Activated naive CD4-positive, alpha-beta T cell treated with anti-CD3 and anti-CD28 coated beads for 36 hours (primary cell): ENCODE measurements at places on chromosomes 7 and 10.
A peak's percentile ranks its signal among the peaks of the same experiment; 100 is the strongest.

- H3K27ac ChIP-seq: no peak overlapping the region
- no peaks in the 10 kb centered on the region for H3K4me1 ChIP-seq
- H3K27me3 ChIP-seq: no peaks in the 10 kb centered on the region
- DNase-seq: no peak
- H3K36me3 ChIP-seq: peaks cover 12% of the 10 kb centered on the region
Observed at GRCh38 chr10:13291821-13292773, 7.8 kb downstream of the PHYH start.

DNA sequence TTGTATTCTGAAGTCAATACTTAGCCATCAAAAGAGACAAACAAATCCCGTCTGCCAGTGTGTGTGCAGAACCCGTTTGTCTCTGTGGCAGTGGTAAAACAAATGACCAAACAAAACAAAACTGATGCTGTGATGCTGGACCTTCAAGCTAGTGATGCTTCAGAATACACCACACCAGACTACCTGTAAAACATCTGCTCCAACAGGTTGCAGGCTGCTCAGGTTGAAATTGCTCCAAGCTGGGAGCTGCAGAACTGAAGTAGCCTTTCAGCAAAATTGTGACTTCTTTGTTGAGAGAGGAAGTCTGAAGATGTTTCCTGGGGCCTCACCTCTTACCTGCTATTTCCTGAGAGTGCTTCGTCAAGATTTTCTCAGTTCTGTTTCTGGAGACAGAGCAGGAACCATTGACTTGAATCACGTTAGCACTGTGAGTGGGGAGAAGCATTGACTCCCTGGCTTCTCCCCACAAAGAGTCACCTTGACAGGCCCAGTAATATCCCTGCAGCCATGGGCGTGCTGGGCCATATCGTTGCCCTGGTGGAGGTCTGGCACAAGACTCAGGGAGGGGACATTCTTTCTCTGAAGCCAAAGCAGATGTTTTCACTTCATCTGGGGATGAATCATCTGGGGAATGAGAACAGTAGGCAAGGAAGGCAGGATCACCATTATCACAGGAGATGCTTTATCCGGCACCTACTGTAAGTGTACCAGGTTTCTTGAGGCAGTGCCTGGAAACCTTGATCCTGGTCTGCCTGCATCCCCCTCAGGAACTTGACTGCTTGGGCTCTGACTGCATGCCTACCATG, 80.2 kb downstream of the RBM20 start:
- H3K4me3 ChIP-seq: no peak overlapping the region
- no peaks in the 10 kb centered on the region for H3K27me3 ChIP-seq
- H3K36me3 ChIP-seq: no peaks in the 10 kb centered on the region
- peaks cover 42% of the 10 kb centered on the region for H3K4me1 ChIP-seq
- no peak overlapping the region for H3K27ac ChIP-seq

DNA sequence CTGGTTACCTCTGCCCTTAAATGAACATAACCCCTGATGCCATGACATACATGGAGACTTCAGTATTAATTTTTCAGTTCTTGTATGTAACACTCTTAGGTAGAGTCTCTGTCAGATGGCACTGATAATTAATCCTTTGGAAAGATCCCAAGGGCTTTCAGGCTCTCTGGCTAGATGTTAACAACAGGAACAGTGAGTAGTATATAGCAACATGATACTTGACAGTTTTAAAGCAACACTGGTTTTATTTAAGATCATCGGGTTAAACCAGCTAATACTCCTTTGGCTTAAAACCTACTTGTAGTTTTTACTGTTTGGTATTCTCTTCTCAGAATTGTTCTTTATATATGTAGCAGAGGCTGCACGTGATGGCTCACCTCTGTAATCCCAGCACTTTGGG, 27.3 kb downstream of the AHCYL2 start:
- no peaks in the 10 kb centered on the region for H3K4me1 ChIP-seq
- DNase-seq: no peak

- H3K4me3 ChIP-seq: no peak overlapping the region
- DNase-seq: no peak
- no peaks in the 10 kb centered on the region for H3K36me3 ChIP-seq
- H3K27me3 ChIP-seq: no peaks in the 10 kb centered on the region
- peaks cover 8% of the 10 kb centered on the region for H3K4me1 ChIP-seq
- no peak overlapping the region for H3K27ac ChIP-seq
Observed at GRCh38 chr10:16832351-16833080, 15.3 kb upstream of the RSU1 start.

GRCh38 chr10:29788113-29788512, 153.3 kb upstream of the SVIL start:
- no peaks in the 10 kb centered on the region for H3K27me3 ChIP-seq
- no peak overlapping the region for H3K27ac ChIP-seq
- no peak for DNase-seq
- no peaks in the 10 kb centered on the region for H3K36me3 ChIP-seq
- no peaks in the 10 kb centered on the region for H3K4me1 ChIP-seq

DNA sequence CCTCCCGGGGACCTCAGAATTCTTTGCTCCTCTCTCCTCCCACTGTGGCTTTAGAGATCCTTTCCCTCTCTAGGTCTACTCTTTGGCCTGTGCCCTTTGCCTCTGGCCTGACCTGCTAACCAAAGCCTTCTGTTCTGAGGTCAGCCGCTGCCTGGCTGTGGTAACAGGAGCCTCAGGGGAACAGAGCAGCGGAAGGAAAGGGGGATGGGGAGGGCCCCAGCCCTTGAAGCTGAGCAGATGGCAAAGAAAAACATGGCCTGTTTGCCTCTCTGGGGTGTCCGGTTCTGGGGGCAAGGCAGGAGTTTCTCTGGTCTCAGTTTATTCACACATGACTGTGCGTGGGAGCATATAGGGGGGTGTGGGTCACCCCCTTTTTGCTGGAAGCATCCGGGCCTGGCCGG, 28.2 kb downstream of the COL26A1 start:
- no peaks in the 10 kb centered on the region for H3K27me3 ChIP-seq
- peak; percentile 63 for DNase-seq
- H3K36me3 ChIP-seq: no peaks in the 10 kb centered on the region
- no peak overlapping the region for H3K4me3 ChIP-seq
- H3K4me1 ChIP-seq: peaks cover 27% of the 10 kb centered on the region

DNA sequence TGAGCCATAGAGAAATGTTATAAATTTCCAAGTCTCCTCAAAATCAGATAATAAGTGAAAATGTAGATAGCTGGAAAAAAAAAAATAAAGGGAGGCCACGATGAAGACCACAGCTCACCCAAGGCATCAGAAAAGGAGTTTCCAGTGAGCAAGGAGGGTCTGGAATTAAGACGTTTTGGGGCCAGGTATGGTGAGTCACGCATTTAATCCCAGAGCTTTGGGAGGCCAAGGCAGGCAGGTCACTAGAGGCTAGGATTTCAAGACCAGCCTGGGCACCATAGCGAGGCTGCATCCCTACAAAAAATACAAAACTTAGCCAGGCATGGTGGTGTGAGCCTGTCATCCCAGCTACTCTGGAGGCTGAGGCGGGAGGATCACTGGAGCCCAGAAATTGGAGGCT, 65.5 kb downstream of the ASB13 start:
- peaks cover 4% of the 10 kb centered on the region for H3K4me1 ChIP-seq
- no peaks in the 10 kb centered on the region for H3K27me3 ChIP-seq
- H3K36me3 ChIP-seq: no peaks in the 10 kb centered on the region
- no peak overlapping the region for H3K4me3 ChIP-seq
- DNase-seq: no peak

- peaks cover 3% of the 10 kb centered on the region for H3K27me3 ChIP-seq
- H3K4me1 ChIP-seq: peaks cover 19% of the 10 kb centered on the region
- peak; percentile 15 for DNase-seq
- H3K36me3 ChIP-seq: peaks cover 1% of the 10 kb centered on the region
- H3K4me3 ChIP-seq: no peak overlapping the region
Observed at GRCh38 chr7:91929463-91929862, 11.2 kb upstream of the AKAP9 start.

DNA sequence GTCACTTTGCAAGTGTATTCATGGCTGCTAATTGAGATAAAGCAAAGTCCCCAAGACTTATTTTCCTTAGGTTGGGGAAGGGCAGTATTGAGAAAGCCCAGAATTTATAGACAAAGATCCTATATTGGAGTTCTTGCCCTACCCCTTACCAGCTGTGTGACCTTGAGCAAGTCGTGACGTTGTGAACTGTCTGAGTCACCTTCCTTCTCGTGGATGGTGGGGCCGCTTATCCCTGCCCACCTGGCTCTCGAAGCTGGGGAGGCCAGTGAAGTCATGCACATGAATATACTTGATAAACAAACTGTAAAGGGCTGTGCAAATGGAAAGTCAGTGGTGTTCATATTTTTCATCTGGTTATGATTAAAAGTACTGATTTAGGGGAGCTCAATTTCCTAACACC, 127.4 kb downstream of the TACC2 start:
- H3K27me3 ChIP-seq: peaks cover 28% of the 10 kb centered on the region
- H3K4me1 ChIP-seq: peaks cover 6% of the 10 kb centered on the region
- H3K4me3 ChIP-seq: no peak overlapping the region
- no peak overlapping the region for H3K27ac ChIP-seq

- DNase-seq: no peak
- H3K36me3 ChIP-seq: peaks cover 8% of the 10 kb centered on the region
- no peak overlapping the region for H3K4me3 ChIP-seq
- no peak overlapping the region for H3K27ac ChIP-seq
Observed at GRCh38 chr7:2141651-2142050, 91.1 kb downstream of the MAD1L1 start.

- no peaks in the 10 kb centered on the region for H3K4me1 ChIP-seq
- no peaks in the 10 kb centered on the region for H3K27me3 ChIP-seq
- no peak overlapping the region for H3K27ac ChIP-seq
- no peaks in the 10 kb centered on the region for H3K36me3 ChIP-seq
- DNase-seq: no peak
Observed at GRCh38 chr7:83782628-83783027, 133.7 kb upstream of the SEMA3E start.

- no peaks in the 10 kb centered on the region for H3K4me1 ChIP-seq
- no peak overlapping the region for H3K4me3 ChIP-seq
- H3K27ac ChIP-seq: no peak overlapping the region
- H3K36me3 ChIP-seq: no peaks in the 10 kb centered on the region
- peaks cover 29% of the 10 kb centered on the region for H3K27me3 ChIP-seq
Observed at GRCh38 chr10:93799155-93799708, 41.5 kb downstream of the LGI1 start.

DNA sequence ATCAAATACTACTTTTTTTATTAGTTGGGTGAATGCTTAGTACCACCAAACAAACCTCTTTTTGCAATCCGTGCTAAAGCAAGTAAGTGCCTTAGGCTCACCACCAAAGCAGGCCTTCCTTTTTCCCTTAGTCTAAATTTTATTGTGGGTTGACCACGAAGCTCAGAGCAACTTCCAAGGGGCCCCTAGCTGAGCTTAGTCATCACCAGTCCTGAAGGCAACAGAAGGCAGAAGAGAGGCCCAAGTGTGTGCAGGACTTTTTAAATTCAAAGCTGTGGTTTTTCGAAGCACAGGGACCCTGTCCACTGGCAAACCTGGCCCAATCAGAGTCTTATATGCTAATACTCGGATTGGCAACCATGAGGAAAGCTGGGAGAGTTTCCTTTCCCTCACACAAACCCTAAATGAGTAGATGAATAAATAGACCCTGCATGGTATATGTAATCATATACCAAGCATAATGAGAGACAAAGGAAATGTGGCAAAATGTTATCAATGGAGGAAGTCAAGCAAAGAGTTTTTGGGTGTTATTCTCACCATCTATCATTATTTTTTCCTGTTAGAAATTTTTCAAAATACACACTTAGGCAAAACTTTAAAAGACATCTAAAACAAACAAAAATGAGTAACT, 453.2 kb upstream of the GALNT17 start:
- no peak overlapping the region for H3K27ac ChIP-seq
- H3K27me3 ChIP-seq: peaks cover 4% of the 10 kb centered on the region
- peaks cover 23% of the 10 kb centered on the region for H3K4me1 ChIP-seq
- no peaks in the 10 kb centered on the region for H3K36me3 ChIP-seq
- DNase-seq: no peak
- H3K4me3 ChIP-seq: no peak overlapping the region

GRCh38 chr7:51346126-51346525, 29.5 kb upstream of the COBL start:
- H3K4me3 ChIP-seq: no peak overlapping the region
- DNase-seq: no peak
- no peaks in the 10 kb centered on the region for H3K36me3 ChIP-seq
- no peaks in the 10 kb centered on the region for H3K4me1 ChIP-seq

GRCh38 chr10:1256432-1256725, 200.2 kb downstream of the WDR37 start:
- peaks cover 57% of the 10 kb centered on the region for H3K27me3 ChIP-seq
- no peak overlapping the region for H3K27ac ChIP-seq
- no peak for DNase-seq
- peaks cover 48% of the 10 kb centered on the region for H3K4me1 ChIP-seq

GRCh38 chr7:155276800-155277375, 20.8 kb upstream of the INSIG1 start:
- peaks cover 10% of the 10 kb centered on the region for H3K4me1 ChIP-seq
- no peak overlapping the region for H3K4me3 ChIP-seq
- H3K27me3 ChIP-seq: peaks cover 3% of the 10 kb centered on the region
- H3K27ac ChIP-seq: no peak overlapping the region
- DNase-seq: no peak

DNA sequence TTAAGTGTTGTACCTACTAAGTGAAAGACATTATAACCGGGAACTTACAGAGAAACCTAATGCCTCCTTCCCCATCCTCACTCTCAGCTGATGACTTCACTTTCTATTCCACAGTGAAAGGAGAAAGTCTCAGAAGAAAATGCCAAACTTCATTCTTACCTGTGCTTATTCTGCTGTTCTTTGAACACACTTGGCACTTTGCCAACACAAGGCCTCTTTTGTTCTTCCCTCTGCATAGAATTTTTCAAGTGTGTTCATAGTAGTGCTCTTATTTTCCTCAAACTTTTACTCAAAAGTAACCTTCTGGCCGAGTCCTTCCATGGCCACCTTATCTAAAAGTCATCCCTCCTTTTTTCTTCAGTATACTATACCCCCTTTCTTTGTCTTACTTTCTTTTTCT, 59.4 kb upstream of the ETV1 start:
- no peak for DNase-seq
- H3K4me3 ChIP-seq: no peak overlapping the region
- no peaks in the 10 kb centered on the region for H3K27me3 ChIP-seq
- no peak overlapping the region for H3K27ac ChIP-seq
